ENCODE measurements at places on chromosomes 3 and 15. TPM values are rescaled to one million over a fixed set of nuclear protein-coding genes. Genes with fewer than 3 reads are reported as not detected.

The PRKCI gene
- 59.8 TPM for total RNA-seq

The SLC25A36 gene
- total RNA-seq, result 58.6 TPM

The CHRFAM7A gene
- total RNA-seq, result 4.4 TPM

The ITGA11 gene
- 1,105 TPM for total RNA-seq

The ST6GAL1 gene
- 33.9 TPM for total RNA-seq

The CDHR4 gene
- not detected for total RNA-seq

The GRAMD1C gene
- total RNA-seq, result 2.3 TPM

The HES1 gene
- total RNA-seq, result 36.7 TPM

The PRRT3 gene
- total RNA-seq, result 7.6 TPM

The SCG5 gene
- 2.5 TPM for total RNA-seq

The UBP1 gene
- 61.8 TPM for total RNA-seq

The SEMA3G gene
- not detected for total RNA-seq

The CD200 gene
- total RNA-seq, result 1.8 TPM

The AQP9 gene
- not detected for total RNA-seq

The ADCY5 gene
- 8.0 TPM for total RNA-seq

The STAC gene
- not detected for total RNA-seq

The CLDN16 gene
- total RNA-seq, result not detected

The PTPN9 gene
- 33.2 TPM for total RNA-seq

The MLH1 gene
- 32.6 TPM for total RNA-seq

The CACNA2D2 gene
- 0.46 TPM for total RNA-seq

The XCR1 gene
- total RNA-seq, result not detected

The MRAS gene
- total RNA-seq, result 68.4 TPM

The SI gene
- not detected for total RNA-seq

The C3orf80 gene
- total RNA-seq, result not detected

The CHST2 gene
- 23.1 TPM for total RNA-seq

The GPR156 gene
- total RNA-seq, result 1.3 TPM

The DLL4 gene
- not detected for total RNA-seq

The TMEM108 gene
- 7.1 TPM for total RNA-seq

The SLC6A20 gene
- total RNA-seq, result not detected

The CCDC71 gene
- total RNA-seq, result 19.4 TPM

The TTLL13 gene
- total RNA-seq, result not detected

The ALDH1A3 gene
- not detected for total RNA-seq

The GABRR3 gene
- total RNA-seq, result not detected

The C2CD4B gene
- not detected for total RNA-seq

The GOLGA8N gene
- total RNA-seq, result 17.8 TPM

The TMEM40 gene
- not detected for total RNA-seq

Data from chondrocyte (in vitro differentiated cells).